ENCODE measurements at places on chromosomes 13 and 19.

GRCh38 chr19:54696117-54696548, 28.1 kb upstream of the KIR3DL3 start:
- DNase-seq = no peak

DNA sequence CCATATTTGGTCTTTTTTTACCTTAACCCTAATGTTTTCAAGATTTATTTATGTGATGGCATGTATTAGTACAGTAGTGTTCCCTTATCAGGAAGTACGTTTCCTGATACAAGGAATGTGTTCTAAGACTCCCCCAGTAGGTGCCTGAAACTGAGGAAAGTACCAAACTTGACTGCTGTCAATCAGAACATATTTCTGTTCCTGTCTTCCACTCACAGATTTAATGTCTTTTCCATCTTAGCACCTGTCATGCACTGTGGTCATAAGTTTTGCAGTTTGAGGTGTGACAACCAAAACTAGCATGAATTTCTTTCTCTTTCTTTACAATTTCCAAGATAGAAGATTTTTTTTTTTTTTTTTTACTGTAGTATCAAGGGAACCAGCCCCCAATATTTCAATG, 62.9 kb downstream of the LMO7 start:
- DNase-seq = no peak

DNA sequence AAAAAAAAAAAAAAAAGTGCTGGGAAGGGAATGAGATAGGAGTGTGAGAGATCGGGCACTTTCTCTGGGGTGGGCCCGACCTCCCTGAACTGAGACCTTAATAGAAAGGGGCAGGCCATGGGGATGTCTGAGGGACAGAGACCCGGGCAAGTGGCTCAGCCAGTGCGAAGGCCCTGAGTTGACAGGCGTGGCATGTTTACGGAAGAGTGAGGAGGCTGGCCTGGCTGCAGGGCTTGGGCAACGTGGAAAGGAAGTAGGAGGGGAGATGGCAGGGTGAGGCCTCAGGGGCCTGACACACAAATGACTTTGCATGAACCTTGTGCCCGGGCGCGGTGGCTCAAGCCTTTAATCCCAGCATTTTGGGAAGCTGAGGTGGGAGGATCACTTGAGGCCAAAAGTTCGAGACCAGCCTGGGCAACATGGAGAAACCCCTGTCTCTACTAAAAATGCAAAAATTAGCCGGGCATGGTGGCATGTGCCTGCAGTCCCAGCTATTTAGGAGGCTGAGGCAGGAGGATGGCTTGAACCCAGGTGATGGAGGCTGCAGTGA, 13.9 kb downstream of the FCHO1 start:
- no peak for DNase-seq

DNA sequence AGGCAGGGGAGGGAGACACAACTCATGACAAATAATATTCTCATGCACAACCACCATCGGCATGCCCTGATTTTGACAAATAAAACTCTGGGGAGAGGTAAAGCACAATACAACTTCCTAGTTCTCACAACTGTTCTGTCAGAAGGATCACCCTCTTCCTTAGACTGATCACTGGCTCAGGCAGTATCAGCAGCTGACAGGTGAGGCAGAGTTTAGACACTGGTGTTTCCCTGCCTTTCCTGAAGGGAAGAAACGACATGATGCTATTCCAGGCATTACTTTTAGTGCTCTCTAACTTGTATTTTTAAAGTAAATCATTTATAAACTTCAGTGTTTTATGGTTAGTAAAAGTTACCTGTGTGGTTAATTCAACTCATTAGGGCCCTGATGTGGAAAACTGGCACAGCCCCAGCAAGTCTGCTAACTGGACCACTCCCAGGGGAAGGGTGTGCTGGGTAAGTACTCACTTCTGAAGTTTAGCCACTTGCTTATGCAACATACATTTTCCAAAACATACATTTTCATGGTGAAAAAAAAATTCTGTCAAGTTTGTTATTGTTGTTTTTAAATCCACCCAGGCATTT, 82.8 kb downstream of the CRYL1 start:
- no peak for DNase-seq

DNA sequence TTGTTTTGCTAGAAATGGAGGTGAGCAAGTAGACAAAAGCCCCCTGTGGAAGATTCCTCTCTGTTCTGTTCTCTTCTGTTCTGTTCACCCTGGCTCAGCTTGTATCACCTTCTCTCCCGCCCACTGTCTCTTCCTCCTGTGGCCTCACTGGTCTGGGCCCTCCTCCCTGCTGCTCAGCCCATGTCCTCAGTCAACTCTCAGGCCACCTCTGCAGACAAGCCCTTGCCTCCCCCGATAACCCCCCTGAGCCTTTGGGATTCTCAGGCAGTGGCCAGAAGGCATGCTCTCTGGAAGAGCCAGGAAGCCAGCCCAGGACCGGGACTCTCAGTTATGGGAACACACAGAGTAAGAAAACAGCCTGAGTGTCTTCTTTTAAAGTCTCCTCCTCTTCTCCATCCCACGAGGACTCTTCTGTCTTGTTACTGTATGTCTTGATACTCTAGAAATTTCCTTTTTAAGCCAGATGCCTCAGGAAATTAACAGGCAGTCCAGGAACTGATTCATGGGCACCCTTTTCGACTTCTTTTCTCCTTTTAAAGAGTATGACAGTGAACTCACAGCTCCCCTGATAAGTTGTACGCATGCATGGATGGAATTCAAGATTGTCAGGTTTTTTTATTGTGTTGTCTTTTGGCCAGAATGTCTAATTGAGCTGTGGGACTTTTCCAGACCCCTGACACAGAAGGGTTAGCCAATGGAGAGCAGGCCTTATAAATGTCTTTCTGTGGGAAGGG, 33.7 kb downstream of the SHISA2 start:
- no peak for DNase-seq

DNA sequence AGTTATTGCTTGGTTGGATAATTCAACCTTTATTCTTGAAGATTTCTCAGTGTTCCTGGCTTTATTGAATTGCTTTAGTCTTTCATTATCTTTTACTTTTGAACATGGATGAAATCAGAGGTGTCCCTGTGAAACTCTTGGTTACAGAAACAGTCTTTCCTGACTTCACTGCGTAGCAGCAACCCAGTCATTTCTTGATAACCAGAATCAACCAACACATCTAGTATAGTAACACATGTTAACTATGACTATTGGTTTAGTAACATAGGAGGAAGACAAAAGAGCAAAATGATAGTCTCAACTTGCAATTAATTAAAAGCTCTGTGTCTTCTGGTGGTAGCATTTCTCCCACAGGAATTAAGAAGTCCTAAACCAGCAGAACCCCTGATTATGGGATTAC, 393.6 kb downstream of the GPC5 start:
- no peak for DNase-seq

DNA sequence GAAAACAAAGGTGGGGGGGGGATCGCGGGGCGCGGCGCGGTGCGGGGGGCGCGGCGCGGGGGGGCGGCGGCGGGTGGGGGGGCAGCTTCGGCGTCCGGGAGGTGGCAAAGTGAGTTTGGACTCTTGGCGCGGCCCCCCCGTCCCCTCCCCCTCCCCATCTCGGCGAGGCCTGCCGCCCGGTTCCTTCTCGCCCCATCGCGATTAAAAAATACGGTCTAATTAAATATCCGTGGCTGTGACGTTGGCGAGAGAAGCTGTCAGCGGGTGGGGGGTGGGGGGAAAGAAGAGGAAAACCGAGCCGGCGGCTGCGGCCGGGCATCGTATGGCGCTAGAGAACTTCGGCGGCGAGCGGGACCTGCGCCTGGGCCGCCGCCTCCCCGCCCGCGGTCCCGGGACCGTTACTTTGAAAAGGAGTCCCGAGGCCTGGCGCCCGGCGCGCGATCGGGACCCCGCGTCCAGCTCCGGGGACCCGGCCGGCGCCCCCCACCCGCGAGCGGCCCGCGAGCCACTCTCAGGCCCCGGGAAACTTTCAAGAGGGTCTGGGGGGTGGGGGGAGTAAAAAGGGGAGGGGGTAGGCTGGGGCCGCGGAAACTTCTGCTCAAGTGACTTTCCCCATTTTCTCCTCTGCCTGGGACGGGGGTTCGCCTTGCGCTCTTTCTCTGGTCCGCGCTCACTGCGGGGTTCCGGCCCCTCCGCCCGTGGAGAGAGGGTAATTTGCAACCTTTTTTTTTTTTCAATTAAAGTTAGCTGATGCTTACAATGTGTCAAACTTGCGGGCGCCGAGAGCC, 146.3 kb upstream of the ZNF536 start:
- no peak for DNase-seq

GRCh38 chr13:107450931-107451330, 764.4 kb downstream of the LIG4 start:
- DNase-seq = peak; percentile 55

- no peak for DNase-seq
These were observed 3.3 kb upstream of the PSMD8 start for GRCh38 chr19:38371081-38371480.

- DNase-seq = no peak
These were observed 334.0 kb downstream of the LIG4 start for GRCh38 chr13:107881362-107881761.

DNA sequence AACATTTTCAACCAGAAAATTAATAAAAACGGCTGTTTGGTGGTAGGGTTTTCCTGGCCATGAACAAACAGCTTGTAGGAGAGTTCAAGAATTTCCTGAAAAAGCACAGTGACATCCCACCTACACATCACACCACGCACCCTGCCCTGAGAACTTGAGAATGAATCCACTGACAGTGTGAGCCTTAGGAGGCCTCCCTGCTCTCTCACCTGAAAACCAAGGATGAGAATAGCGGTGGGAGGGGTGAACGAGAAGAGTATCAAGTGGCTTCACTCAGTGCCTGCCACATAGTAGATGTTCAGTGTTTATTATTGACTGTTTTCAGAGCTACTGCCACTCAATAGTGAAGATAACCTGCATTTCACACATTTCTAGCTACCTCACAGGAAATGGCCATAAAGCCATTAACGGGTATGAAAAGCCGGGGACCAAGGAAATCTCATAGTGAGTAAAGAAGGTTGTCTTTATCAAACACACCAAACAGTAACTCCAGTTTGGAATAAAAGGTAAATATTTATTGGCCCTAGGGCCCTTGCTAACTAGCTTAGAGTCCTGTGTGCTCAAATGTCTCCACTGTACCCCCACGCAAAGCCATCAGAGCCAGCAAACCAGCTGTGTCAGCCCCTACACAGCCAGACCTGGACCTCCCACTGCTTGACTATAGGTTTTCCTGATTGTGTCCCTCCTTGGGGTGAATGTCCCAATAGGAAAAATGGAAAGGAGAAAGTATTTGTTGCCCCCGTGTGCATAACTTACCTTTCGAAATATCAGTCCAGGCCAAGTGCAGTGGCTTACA, 40.6 kb downstream of the TPT1 start:
- no peak for DNase-seq

DNA sequence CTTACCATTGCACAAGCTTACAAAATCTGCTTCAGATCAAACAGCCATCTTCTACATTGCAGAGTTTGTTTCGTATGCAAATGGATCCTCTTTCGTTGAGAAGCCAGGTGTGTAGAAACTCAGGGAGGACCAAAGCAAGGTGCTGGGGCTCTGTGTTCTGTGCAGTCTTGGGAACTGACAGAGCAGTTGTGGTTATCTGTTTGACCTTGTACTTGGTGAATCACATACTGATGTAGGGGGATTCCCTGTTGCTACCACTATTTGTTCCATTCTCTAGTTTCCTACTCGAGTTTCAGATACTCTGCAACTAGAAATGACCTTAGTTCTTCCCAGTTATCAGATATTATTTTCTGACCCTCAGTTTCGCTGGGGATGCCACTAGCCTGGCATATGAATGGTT, 95.2 kb upstream of the CLDN10 start:
- no peak for DNase-seq

- peak; percentile 1 for DNase-seq
These were observed 943 bp downstream of the SLAIN1 start for GRCh38 chr13:77698201-77699058.

GRCh38 chr13:80957019-80957655, 616.2 kb upstream of the SPRY2 start:
- DNase-seq = no peak

GRCh38 chr13:90091611-90092010, 1255.9 kb upstream of the MIR17HG start:
- no peak for DNase-seq

DNA sequence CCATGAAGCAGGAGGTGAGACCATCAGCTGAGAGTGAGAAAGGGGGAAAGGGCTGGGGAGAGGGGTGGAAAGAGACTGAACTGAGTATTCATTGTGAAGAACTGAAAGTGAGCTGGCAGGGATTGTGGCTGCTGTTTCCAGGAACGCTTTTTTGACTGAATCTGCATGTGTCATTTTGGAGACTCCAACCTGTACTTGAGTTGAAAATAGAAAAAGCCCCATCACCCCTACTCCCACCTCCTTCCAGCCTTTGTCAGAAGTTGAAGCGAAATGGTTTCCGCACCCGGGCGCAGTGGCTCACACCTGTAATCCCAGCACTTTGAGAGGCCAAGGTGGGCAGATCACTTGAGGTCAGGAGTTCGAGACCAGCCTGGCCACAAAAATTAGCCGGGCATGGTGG, 128.0 kb upstream of the GPR12 start:
- no peak for DNase-seq

DNA sequence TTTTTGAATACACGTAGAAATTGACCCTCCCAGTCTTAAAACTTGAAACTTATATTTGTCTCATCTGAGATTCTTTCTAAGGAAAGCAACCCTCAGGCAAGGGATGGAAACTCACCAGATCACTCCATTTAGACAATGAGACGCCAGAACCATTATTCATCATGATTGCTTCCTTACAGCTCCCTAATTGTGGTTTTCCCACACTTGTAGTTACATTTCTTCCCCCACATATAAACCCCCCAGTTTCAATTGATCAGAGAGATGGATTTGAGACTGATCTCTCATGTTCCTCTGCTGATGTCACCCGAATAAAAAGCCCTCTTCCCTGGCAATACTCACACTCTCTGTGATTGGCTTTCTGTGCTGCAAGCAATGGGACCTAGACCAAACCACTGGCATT, 197.9 kb upstream of the STARD13 start:
- DNase-seq = peak; percentile 24

- no peak for DNase-seq
These were observed 622 bp upstream of the FDX2 start for GRCh38 chr19:10316229-10317044.

DNA sequence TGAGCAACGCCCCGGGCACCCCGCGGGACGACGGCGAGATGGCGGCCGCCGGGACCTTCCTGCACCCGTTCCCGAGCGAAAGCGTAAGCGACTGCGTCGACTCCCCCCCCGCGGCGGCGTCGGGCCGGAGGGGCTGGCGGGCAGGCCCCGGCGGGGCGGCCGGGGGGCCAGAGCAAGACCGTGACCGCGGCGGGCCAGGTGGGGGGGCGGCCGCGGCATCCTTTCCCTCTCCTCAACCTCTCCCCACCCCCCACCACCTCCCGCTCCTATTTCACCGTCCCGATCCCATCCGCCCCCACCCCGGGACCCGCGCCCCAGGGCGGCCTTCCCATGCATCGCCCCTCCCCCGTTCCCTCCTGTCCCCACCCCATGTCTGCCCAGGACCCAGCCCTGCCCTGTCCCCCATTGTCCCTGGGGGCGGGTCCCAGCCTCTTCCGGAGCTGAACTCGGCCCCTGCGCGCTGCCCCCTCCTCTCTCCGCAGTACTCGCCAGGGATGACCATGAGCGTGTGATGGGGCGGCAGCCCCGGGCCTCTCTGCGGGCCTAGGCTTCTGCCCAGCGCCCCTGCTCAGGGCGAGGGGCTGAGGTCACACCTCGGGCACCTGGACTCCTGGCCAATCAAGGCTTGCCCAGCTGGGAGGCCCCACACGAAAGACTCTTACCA, 4.1 kb downstream of the ISYNA1 start:
- no peak for DNase-seq

GRCh38 chr13:102984210-102984609, 82.0 kb downstream of the SLC10A2 start:
- no peak for DNase-seq

- DNase-seq = no peak
These were observed 698.7 kb downstream of the SLITRK5 start for GRCh38 chr13:88369866-88370265.
